Stimulated activated CD4-positive, alpha-beta T cell treated with anti-CD3 and anti-CD28 coated beads, Interleukin-2, amount 100 ng/mL, for 24 hours (primary cell): ENCODE measurements at places on chromosomes 16 and 17.
A peak's percentile ranks its signal among the peaks of the same experiment; 100 is the strongest.

DNA sequence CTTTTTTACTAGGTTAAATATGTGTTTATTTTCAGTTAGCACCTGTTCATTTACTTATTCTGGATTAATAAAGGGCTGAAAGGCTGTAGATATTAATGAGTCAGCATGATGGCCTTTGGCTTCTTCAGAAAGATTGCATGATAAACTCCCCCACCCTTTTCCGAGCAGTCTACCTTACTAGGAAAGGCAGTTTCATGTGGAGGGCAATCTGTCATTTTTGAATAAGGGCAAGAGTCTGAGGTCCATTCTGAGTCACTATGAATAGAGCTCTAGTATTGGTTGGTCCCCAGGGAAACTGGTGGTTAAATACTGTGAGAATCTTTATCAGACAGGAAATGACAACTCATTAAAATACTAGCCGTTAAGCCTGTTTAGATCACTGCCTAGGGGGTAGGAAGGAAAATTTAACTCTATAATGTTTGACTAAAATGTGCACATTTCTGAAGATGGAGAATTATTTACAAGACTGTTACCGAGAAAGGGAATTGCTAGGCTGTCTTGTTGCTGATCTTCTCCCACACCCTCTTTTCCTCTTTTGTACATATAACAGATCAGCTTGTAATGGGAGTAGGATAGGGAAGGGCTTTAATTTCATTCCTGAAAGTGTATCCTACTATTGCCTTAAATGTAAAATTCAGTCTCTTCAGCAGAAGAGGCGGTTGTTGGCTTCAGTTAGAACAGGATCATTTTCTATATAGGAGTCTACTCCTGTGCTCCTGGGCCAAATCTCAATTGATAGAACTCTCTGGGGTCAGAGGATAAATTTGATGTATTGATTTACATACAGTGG is 63.3 kb downstream of the TUBD1 start:
- peak; percentile 47 for DNase-seq

DNA sequence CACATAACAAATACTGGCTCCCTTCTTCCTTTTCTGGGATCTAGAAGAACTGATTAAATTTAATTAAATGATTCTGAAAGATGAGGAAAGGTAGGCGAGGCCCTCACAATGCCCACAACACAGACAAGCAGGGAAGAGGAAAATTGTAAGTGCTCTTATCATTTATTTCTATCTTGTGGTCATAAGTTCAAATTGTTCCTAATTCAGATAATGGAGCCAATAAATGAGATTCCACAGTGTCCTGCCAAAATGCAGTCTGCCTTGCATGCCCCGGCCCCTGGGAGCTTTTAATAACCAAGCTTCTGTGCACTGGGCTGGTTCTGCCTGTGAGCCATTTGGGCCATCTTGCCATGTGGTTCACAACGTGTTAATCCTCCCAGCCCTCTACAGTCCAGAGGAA is 97.0 kb downstream of the CMC2 start:
- no peak for DNase-seq

GRCh38 chr16:65875381-65876055 is 491.0 kb upstream of the CDH5 start:
- DNase-seq = no peak

DNA sequence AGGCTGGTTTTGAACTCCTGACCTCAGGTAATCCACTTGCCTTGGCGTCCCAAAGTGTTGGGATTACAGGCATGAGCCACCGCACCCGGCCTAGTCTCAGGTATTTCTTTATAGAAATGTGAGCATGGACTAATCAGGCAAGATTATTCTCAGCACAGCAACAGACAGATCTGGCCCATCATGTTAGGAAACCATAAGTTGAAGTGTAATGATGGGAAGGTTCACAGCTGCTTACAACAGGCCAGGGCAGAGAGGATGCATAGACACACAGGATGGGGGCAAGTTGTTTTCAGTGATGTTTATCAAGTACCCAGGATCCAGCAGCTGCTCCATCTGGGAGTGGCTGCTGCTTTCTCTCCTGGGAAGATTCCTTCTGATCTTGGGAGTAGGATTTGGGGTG is 16.6 kb upstream of the NOS2 start:
- no peak for DNase-seq

GRCh38 chr16:12515346-12515745 is 288.3 kb downstream of the CPPED1 start:
- DNase-seq = no peak

- peak; percentile 45 for DNase-seq
These were observed 37.9 kb downstream of the IRF8 start for GRCh38 chr16:85936816-85937215.

- no peak for DNase-seq
These were observed 8.6 kb upstream of the METTL9 start for GRCh38 chr16:21590796-21591195.
